ENCODE measurements at places on chromosomes 4 and X. TPM values are rescaled to one million over a fixed set of nuclear protein-coding genes. Genes with fewer than 3 reads are reported as not detected.

- no peak overlapping the region for H3K4me3 ChIP-seq
- no peak overlapping the region for H3K27ac ChIP-seq
- H3K4me1 ChIP-seq = no peaks in the 10 kb centered on the region
- H3K36me3 ChIP-seq = no peaks in the 10 kb centered on the region
- H3K27me3 ChIP-seq = no peaks in the 10 kb centered on the region
These were observed 205.9 kb downstream of the LDB2 start for GRCh38 chr4:16692524-16692923.

DNA sequence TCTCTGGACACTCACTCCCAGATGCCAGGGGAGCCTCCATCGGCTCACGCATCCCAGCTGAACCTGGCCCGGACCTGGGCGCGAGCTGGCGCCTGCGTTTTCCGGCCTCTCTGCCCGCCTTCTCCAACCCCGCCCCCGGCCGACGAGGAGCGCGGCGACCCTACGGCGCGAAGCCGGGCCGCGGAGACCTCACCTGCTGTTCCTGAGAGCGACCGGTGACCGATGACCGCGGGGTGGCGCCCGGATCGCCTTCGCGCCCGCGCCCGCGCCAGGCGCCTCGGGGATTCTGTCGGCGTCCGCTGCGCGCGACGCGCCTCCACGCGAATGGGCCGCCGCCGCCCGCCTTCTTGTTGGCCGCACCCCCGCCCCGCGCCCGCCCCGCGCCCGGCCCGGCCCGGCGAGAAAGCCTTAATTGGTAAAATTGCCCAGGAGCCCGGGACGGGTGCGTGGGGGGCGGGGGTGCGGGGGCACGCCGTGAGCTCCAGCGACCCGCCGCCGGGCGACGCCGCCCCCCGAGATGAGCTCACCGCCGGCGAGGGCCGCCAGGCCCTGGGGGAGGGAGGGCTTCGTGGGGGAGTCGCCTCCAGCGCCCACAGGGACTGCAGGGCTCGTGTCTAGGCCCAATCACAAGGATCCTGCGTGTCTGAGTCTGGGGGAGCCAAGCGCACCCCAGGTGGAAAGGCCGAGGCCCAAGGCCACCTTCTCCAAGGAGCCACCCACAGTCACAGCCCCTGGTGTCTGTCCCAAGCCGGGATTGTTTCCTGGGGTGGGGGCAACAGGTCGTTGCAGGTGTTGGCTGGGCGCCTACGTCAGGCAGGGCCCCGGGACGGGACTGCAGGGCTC lies at the start of gene FLNA:
Gene FLNA, minus strand, starts transcription at position 322 of the 843 bp plus-strand sequence. CDS start 3,389 bp downstream, outside the sequence.
- peaks cover 24% of the 10 kb centered on the region for H3K4me1 ChIP-seq
- DNase-seq = peak; percentile 35
- no peak within 1 kb of the TSS for H3K27ac ChIP-seq

- no peak for DNase-seq
- no peak overlapping the region for H3K27ac ChIP-seq
- peaks cover 3% of the 10 kb centered on the region for H3K4me1 ChIP-seq
- no peaks in the 10 kb centered on the region for H3K27me3 ChIP-seq
These were observed 84.6 kb upstream of the TRIM2 start for GRCh38 chr4:153119626-153120025.

DNA sequence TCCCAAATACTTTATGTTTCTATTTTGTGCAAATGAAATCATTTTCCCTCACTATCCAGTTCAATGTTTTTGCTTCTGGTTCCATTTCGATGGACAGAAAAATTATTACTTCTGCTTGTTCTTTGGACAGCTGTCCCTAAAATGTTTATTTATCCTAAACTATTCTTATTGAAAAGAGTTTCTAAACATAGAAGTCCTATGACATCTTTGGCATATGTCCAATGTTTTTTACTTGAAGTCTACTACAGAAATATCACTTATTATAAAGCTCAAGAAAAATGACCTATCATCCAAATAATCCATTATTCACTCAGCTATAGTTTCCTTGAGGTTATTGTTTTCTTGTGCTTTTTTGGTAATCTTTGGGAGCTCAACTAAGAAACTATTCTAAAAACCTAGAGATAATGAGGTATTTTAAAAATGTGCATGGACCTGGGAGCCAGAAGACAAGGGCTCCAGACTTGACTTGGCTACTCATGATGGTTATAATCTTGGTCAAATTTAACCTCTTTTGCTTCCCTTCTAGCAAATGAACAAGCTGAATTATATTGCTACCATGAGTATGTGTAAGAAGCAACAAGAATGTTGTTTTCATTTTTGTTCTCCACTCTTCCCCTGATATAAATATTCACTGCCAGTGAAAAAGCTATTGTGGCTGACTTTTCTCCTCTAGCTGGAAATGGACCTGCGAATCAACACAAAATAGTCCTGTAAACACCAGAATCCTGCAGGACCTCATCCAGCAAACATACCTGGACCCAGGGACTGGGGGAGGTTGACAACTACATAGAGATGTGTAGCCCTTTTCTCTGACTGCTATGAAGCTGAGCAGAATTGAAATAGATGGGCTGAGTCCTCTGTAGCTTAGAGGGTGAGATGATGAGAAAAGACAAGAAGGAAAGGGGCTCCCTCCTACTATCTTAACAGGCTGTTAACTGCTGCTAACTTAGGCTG lies 137.4 kb downstream of the FRYL start:
- H3K4me3 ChIP-seq = no peak overlapping the region
- DNase-seq = no peak
- H3K27me3 ChIP-seq = no peaks in the 10 kb centered on the region
- H3K36me3 ChIP-seq = peaks cover 15% of the 10 kb centered on the region
- H3K27ac ChIP-seq = no peak overlapping the region

- peaks cover 85% of the 10 kb centered on the region for H3K36me3 ChIP-seq
- peak overlapping the region; percentile 62 for H3K27ac ChIP-seq
- H3K4me1 ChIP-seq = peaks cover 18% of the 10 kb centered on the region
- DNase-seq = no peak
- no peaks in the 10 kb centered on the region for H3K27me3 ChIP-seq
These were observed 7.7 kb downstream of the OCIAD2 start for GRCh38 chr4:48898733-48899431.

GRCh38 chr4:179836179-179837075 lies 2394.2 kb upstream of the AGA start:
- no peak for DNase-seq
- no peaks in the 10 kb centered on the region for H3K4me1 ChIP-seq
- no peak overlapping the region for H3K4me3 ChIP-seq
- no peak overlapping the region for H3K27ac ChIP-seq

GRCh38 chr4:94695384-94695783 lies 62.4 kb upstream of the BMPR1B start:
- H3K36me3 ChIP-seq = no peaks in the 10 kb centered on the region
- H3K4me3 ChIP-seq = no peak overlapping the region
- H3K27ac ChIP-seq = no peak overlapping the region
- H3K4me1 ChIP-seq = no peaks in the 10 kb centered on the region
- H3K27me3 ChIP-seq = no peaks in the 10 kb centered on the region

DNA sequence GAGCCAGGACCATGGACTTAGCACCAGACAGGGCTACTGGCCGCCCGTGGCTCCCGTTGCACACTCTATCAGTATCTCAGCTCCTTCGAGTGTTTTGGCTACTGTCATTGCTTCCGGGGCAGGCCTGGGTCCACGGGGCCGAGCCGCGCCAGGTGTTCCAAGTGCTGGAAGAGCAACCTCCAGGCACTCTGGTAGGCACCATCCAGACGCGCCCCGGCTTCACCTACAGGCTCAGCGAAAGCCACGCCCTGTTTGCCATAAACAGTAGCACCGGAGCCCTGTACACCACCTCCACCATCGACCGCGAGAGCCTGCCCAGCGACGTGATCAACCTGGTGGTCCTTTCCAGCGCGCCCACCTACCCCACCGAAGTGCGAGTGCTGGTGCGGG lies 1.6 kb downstream of the FAT4 start:
- no peaks in the 10 kb centered on the region for H3K36me3 ChIP-seq
- H3K4me1 ChIP-seq = peaks cover 42% of the 10 kb centered on the region
- H3K4me3 ChIP-seq = peak overlapping the region; percentile 80
- no peak overlapping the region for H3K27ac ChIP-seq
- peaks cover 48% of the 10 kb centered on the region for H3K27me3 ChIP-seq

DNA sequence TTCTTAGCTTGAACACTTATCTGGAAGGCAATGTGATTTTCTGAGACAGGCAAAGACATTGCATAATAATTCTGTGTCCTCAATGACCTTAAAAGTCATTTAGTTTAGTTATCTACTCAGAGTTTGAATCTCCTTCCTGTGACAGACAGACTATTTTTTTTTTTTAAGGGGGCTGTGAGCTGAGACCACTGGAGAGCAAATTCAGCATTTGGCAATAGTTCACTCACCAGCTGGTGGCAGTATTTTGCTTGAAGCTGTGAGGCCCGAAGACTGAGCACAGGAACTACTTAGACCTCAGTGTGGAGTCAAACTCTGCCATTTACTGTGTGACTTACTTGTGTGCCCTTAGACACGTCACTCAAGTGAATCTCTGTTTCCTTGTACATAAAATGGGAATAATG lies 22.9 kb upstream of the CPE start:
- peaks cover 2% of the 10 kb centered on the region for H3K4me1 ChIP-seq
- H3K27me3 ChIP-seq = peaks cover 29% of the 10 kb centered on the region
- no peak for DNase-seq
- no peak overlapping the region for H3K4me3 ChIP-seq
- no peak overlapping the region for H3K27ac ChIP-seq
- H3K36me3 ChIP-seq = no peaks in the 10 kb centered on the region

DNA sequence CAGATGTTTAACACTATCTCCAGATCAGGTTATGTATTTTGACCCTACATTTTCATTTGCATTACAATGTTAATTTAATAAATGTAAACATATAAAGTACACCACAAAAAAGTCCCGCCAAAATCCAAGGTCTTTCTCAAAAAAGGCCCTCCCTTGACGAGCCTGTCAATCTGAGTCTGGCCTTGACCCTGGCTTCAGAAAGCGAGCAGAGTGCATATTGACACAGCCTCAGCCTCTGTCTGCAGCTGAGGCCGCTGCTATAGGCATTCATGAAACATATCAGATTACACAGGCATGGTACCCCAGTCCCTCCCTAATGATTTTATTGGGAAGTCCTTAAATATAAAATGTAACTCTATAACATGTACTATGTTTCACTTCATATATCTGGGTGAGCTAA lies 6.2 kb downstream of the MBNL3 start:
- peak overlapping the region; percentile 73 for H3K27ac ChIP-seq
- no peaks in the 10 kb centered on the region for H3K36me3 ChIP-seq
- H3K27me3 ChIP-seq = no peaks in the 10 kb centered on the region

DNA sequence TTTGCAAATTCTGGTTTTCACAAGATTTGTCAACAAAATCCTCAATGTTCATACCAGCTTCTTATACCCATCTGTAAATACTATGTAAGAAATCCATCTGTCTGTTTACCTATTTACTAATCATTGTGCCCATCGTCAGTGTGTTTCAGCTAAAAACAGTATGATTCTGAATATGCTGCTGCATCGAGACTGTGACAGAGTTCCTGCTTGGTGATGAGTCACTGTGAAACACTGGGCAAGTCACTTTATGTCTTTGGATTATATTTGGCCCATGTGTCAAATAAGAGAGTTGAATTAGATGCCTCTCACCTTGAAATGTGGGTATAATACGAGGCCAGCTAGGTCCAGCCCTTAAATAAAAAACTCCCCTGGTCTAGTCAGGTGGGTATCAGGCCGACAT lies 79.3 kb downstream of the CBLL2 start:
- no peak overlapping the region for H3K27ac ChIP-seq
- no peaks in the 10 kb centered on the region for H3K4me1 ChIP-seq
- H3K27me3 ChIP-seq = no peaks in the 10 kb centered on the region
- no peaks in the 10 kb centered on the region for H3K36me3 ChIP-seq

GRCh38 chrX:136115126-136115903 lies 32.0 kb upstream of the FHL1 start:
- no peak for DNase-seq
- H3K27me3 ChIP-seq = no peaks in the 10 kb centered on the region
- no peak overlapping the region for H3K4me3 ChIP-seq
- H3K4me1 ChIP-seq = no peaks in the 10 kb centered on the region
- H3K36me3 ChIP-seq = no peaks in the 10 kb centered on the region

GRCh38 chr4:183751106-183751505 lies 92.0 kb downstream of the TRAPPC11 start:
- H3K4me3 ChIP-seq = no peak overlapping the region
- no peaks in the 10 kb centered on the region for H3K4me1 ChIP-seq
- peaks cover 5% of the 10 kb centered on the region for H3K27me3 ChIP-seq
- no peaks in the 10 kb centered on the region for H3K36me3 ChIP-seq
- H3K27ac ChIP-seq = no peak overlapping the region

DNA sequence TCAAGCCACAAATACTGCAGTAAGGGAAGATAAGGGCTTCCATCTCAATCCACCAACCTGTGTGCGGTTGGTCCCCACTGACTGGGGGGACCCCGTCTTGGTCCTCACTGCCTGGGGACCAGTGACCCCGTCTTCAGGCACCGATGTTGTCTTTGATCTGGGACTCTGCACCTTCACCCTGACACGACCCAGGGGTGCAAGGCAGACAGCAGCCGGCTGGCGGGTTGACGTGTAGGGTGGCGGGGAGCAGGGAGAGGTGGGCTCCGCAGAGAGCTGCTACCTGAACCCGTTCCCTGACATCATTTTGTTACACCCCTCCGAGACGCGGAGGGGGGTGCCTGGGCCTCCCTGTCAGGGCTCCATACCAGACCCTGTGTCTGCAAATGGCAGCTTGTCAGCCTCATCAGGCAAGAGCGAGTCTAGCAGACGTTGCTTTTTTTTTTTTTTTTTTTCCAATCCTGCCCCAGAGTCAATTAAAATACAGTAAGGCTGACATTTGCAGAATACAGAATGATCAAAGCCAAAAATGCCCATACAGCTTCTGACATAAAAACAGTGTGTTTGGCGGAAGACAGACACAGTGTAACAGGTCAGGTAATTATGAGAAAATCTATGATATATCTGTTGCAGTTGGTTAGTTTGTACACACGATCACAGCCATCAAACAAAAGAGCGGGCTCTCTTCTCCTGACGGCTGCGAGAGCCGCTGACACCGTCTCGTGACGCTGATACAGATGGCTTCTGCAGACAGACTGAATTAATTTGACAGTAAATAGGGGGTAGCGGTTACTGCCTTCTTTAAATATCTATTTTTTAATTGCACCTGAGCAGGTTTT lies 118.6 kb downstream of the CRLF2 start:
- no peaks in the 10 kb centered on the region for H3K36me3 ChIP-seq
- H3K4me1 ChIP-seq = no peaks in the 10 kb centered on the region
- H3K27ac ChIP-seq = no peak overlapping the region

DNA sequence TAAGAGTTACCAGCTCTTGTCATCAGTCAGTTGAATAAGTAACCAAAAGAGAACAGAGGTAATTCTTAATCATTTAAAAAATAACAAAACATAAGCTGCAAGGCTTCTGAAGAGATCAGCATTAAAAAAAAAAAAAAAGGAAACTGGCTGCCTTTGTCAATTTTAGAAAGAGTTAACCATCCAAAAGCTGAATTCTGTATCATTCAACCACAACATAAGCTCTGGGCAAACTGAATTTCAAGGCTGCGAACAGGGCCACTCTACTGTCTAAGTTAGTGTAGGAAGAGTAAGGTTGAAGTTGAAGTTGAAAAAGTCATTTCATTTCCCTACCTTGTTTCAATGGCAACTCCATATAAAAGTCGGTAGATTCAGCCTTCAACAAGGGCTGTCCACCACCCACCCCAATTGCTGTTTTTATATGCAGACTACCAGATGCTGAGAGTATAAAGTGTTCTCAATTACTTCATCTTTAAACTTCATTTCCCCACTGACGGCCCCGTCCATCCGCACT lies 1.1 kb upstream of the LIN54 start:
- H3K4me3 ChIP-seq = peak overlapping the region; percentile 95
- no peak for DNase-seq
- peaks cover 5% of the 10 kb centered on the region for H3K36me3 ChIP-seq

UCP1 gene
- not detected for total RNA-seq

TMSB15C gene
- 2.3 TPM for total RNA-seq

FGFR3 gene
- 0.10 TPM for total RNA-seq

CHIC1 gene
- 14.0 TPM for total RNA-seq

All from activated B cell treated with CpG ODN at 0.5 μM for 24 hours (primary cell).